Osteoblast (primary cell): ENCODE measurements at places on chromosomes 2 and 18. TPM values are rescaled to one million over a fixed set of nuclear protein-coding genes. Genes with fewer than 3 reads are reported as not detected.

DNA sequence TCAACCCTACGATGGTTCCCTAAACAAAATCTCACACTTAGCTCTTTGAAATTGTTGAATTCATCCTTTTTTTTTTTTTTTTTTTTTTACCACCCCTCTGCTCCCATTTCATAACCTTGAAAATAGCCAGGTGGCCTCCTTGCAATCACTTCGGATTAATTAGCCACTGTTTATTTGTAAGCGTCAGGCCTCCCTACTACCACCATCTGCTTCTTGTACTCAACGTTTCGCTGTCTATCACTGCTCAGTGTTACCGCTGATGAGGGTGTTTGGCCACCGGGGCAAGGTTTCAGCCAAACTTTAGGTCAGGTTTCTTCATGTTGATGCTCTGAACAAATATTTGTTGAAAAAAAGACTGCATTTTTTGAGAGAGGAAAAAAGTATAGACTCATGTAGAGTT lies 183.2 kb downstream of the EPHA4 start:
- no peak for DNase-seq

DNA sequence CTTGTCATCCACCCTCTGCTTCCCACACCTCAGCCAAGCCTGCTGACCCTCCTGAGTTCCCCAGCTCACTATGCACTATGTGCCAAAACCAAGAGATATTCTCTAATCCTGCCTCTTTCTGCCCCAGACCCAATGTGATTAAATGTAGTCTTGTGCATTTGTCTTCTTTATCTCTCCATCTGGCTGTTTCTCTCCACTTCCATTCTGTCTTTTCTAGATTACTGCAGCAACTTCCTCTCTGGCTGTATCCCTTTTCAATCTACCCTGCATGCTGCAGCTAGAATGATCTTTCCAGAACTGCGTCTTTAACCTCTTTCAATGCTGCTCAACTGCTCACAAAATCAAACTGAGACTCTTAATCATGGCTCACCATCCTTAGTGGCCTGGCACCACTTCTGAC lies 164.1 kb downstream of the GALNT14 start:
- no peak for DNase-seq

Gene SLC23A3
- 1.4 and 1.5 TPM in 2 replicates for total RNA-seq

Gene CFAP210
- total RNA-seq: under 0.01 and 0.36 TPM in 2 replicates

Gene LRP2
- not detected in 2 replicates for total RNA-seq

- peak; percentile 58 for DNase-seq
Measured at GRCh38 chr2:205650450-205650849, 31.9 kb upstream of the NRP2 start.

DNA sequence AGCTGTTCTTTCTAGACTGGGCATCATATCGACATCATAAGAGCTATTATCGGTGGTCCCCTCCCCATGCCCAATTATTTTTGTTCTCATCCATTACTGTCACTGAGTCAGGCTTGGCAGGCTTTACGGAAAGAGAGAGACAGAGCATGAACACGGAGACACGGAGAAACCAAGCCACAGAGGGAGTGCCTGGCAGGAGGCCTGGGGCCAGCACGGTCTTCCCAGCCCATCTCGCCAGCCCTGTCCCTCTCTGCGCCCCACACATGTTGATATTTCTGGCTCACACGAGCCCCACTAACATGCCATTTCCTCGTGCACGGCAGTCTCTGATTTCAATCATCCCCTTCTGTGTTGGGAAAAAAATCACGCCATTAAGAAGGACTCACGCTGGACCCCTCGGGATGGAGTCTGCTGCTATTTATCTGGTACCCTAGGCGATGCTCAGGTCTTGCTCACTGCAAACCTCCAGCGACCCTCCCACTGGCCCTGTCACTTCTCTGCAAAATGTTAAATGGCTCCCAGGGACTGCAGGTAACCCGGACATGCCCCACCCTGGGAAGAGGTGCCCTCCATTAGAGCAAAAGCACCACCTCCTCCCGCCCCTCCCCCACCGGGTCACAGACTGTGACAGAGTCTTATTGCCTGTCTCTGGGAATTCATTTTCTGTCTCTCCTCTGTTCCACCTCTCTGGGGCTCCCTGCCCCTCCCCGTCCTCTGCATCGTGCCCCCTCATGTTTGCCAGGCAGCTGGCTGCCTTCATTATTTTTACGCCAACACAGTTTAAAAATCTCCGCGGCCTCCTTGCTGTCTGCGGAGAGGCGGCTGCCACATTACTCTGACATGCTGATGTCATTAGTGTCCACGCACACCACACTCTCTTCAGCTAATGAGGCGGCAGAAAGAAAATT lies 40.1 kb upstream of the GBX2 start:
- no peak for DNase-seq

Gene HOXD10
- not detected in 2 replicates for total RNA-seq

- peak; percentile 39 for DNase-seq
Measured at GRCh38 chr2:138421971-138422335, 79.6 kb upstream of the SPOPL start.

Gene ADGRF3
- total RNA-seq: under 0.01 and 0.59 TPM in 2 replicates

Gene UGT1A10
- total RNA-seq: not detected in 2 replicates

Gene VIL1
- total RNA-seq: under 0.01 TPM in 1 of 2 replicates, not detected in the other

- DNase-seq: no peak
Measured at GRCh38 chr2:225616848-225617247, 217.3 kb downstream of the NYAP2 start.

GRCh38 chr18:70246061-70246466 lies 40.6 kb upstream of the RTTN start:
- no peak for DNase-seq

Gene VWC2L
- total RNA-seq: not detected in 2 replicates

- DNase-seq: no peak
Measured at GRCh38 chr2:241040081-241040803, 41.8 kb downstream of the SNED1 start.

- peak; percentile 96 for DNase-seq
Measured at GRCh38 chr2:120930236-120930635, 194.6 kb downstream of the GLI2 start.

GRCh38 chr2:108029496-108029895 lies 43.2 kb downstream of the SLC5A7 start:
- DNase-seq: no peak

DNA sequence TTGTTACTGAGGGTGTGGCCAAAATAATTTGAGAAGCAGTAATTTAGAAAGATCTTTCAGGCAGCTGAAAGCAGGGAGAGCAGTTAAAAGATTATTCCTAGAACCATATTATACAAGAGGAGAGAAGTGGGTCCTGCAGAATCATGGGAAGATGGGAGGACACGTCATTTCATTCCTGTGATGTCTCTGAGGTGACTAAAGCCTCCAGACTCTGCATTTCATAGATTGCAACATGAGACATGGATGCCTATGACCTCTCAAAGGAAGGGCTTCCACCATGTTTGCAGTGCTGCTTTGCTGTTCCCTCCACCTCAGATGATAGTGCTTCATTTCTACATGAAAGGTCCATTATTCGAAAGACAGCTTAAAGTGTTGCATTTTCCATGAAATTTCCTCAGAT lies 788.4 kb downstream of the TSN start:
- DNase-seq: peak; percentile 72

GRCh38 chr2:151261977-151262291 lies 271 bp upstream of the RBM43 start:
- DNase-seq: no peak

DNA sequence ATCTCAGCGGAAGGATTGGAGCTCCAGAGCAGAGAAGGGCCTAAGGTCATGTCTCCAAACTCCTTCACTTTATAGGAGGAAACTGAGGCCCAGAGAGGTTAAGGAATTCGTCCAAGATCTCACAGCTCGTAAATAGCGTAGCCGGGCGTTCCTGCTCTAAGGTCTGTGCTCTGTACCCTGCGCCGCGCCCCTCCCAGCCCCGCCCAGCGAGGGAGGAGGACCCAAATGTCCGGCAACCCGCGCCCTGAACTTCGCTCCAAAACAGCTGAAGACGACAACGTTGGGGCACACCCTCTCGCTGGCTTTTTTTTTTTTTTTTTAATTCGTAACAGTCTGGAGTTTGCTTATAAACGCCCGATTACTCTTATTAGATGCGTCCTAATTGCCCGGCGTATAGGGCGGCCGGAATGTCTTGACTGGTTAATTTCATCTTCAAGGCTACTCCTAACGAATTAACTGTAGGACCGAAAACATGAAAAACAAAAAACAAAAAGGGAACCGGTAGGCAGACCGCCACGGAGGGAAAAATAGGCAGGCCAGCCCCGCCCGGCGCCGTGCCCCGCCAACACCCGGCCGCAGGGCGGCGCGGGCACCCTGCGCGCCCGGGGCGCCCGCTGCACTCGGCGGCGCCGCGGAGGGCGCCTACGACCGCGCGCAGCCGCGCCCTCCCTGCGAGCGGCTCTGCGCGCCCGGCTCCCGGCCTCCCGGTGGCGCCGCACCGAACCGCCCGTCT lies 928 bp upstream of the FOSL2 start:
- DNase-seq: peak; percentile 93

Gene ANKRD36C
- total RNA-seq: 42.7 and 53.6 TPM in 2 replicates

- peak; percentile 90 for DNase-seq
Measured at GRCh38 chr2:225041207-225041850, 939 bp downstream of the DOCK10 start.

DNA sequence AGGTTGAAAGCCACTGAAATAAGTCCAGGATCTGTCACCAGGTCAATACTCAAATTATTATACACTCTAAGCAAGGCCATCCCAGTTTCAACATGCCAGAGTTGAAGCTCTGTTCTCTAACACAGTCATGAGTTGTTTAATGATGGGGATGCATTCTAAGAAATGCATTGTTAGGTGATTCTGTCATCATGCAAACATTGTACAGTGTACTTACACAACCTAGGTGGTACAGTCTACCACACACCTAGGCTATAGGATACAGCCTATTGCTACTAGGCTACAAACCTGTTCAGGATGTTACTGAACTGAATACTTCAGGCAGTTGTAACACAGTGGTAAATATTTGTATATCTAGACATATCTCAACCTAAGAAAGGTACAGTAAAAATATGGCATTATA lies 162.2 kb downstream of the BAZ2B start:
- DNase-seq: no peak

Gene CD8B2
- total RNA-seq: not detected in 2 replicates

Gene SOWAHC
- total RNA-seq: 14.7 and 17.7 TPM in 2 replicates

DNA sequence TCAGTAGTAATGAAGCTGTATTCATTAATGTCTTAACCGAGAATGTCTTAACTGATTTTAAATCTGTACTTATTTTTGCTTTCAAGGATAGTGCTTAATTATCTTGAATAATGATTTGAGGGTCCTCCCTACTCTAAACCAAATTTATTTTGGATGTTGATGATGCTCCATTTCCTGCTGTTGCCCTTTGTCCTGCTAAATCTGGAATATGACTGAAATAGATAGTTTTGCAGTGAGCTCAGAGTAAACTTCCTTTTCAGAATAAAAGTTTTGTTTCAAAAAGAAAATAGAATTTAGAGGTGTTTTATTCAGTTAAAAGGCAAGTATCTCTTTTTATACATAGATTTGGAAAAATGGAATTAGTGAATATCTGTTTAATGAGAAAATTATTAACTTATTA lies 8.1 kb downstream of the NBEAL1 start:
- DNase-seq: no peak

Gene TSPYL6
- total RNA-seq: not detected in 2 replicates

Gene SKOR2
- total RNA-seq: not detected in 2 replicates

GRCh38 chr2:101644842-101645383 lies 52.6 kb upstream of the MAP4K4 start:
- DNase-seq: peak; percentile 74

Gene ARHGAP28
- total RNA-seq: 23.9 and 24.2 TPM in 2 replicates

DNA sequence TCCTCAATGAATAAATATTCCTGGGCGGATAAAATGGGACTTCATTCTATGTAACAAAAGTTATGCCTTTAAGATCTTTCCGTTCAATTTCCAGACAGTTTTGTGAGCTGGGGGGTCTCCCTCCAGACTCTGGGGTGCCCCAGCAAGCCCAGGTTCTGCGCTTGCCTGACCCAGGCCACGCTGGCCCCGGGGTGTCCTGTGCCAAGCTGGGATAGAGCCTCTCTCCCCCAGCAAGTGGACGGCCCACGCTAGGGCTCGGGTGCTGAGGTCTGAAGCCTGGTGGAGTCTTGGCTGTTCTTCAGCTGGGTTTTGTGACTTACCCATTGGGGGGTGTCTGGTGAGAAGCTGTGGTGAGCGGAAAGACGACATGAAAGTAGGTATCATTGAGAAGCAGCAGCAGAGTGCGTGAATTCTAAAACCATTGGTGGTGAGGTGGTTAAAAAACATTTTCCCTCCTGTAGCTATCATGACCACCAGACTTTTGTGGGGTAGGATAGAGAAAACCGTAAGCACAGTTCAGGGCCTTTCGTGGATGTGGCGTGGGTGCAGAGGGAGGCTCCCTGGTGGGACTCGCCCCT lies 346.8 kb downstream of the ANAPC1 start:
- DNase-seq: no peak

DNA sequence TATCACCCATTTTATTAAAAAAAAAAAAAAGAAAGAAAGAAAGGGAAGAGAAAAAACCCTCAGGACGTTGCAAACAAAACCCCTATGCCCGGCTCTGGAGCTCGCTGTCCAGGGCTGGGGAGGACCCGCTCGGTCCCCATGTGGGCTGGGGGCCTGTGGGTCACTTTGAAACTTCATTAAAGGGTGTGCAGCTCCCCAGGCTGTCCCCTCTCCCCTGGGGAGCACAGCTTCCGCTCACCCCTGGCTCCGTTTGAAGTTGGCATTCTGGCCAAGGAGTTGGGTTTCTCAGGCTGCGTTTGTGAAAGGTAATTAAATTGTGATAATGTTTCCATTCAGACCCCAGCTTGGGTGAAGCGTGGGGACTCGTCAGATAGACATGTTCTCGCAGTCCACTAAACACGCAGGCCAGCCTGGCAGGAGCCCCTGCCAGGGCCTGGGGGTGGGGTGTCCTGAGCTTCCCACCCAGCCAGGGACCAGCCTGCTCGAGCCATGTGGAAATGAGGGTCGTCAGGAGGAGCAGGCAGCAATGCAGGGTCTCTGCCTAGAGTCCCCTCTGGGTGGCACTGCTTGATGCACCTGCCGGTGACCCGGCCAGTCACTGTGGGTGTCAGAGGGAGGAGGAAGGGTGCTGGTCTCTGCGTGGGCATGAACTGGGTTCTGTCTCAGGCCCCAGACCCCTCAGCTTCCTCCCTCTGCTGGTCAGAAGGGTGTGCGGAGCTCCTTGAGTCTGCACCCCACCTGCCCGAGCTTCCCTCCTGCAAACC lies 166.2 kb downstream of the INHBB start:
- no peak for DNase-seq

DNA sequence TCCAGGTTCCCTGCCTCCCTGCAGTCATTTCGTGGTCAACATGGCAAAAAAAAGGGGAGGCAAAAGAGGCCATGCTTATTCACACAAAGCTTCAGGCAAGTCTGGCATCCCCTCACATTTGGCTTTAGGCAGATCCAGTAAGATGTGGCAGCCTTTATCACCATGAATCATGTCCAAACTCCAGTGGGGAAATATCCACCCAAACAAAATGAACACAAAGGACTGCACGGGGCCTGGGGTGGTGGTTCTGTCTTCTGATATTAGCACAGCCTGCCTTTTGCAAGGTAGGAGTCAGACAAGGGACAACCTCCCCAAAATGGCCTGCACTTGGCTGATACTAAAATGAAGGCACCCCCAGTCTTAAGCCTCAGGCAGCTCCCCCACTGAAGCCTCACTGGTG lies 129.9 kb downstream of the ZBTB7C start:
- no peak for DNase-seq

- no peak for DNase-seq
Measured at GRCh38 chr2:170253721-170254230, 75.8 kb downstream of the MYO3B start.

- DNase-seq: no peak
Measured at GRCh38 chr2:231288590-231288989, 90.2 kb downstream of the ARMC9 start.

- DNase-seq: peak; percentile 66
Measured at GRCh38 chr2:24489465-24490180, 1.4 kb upstream of the NCOA1 start.

GRCh38 chr2:221431477-221431876 lies 140.6 kb downstream of the EPHA4 start:
- DNase-seq: no peak

Gene CCDC121
- 1.1 and 1.2 TPM in 2 replicates for total RNA-seq

- DNase-seq: peak; percentile 77
Measured at GRCh38 chr18:57833441-57834101, 30.5 kb upstream of the ATP8B1 start.
